ENCODE measurements at places on chromosomes 7 and 10. TPM values are rescaled to one million over a fixed set of nuclear protein-coding genes. Genes with fewer than 3 reads are reported as not detected.

DNA sequence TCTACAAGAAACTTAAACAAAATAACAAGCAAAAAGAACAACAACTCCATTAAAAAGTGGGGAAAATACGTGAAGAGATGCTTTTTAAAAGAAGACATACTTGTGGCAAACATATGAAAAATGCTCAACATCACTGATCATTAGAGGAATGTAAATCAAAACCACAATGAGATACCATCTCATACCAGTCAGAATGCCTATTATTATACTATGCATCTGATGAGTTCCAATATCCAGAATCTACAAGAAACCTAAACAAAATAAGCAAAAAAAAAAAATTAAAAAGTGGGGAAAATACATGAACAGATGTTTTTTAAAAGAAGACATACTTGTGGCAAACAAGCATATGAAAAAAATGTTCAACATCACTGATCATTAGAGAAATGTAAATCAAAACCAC lies 29.6 kb upstream of the AKR1C3 start:
- no peak for DNase-seq

GRCh38 chr10:119395280-119396007 lies 147.1 kb downstream of the RGS10 start:
- DNase-seq, result peak; percentile 32

DNA sequence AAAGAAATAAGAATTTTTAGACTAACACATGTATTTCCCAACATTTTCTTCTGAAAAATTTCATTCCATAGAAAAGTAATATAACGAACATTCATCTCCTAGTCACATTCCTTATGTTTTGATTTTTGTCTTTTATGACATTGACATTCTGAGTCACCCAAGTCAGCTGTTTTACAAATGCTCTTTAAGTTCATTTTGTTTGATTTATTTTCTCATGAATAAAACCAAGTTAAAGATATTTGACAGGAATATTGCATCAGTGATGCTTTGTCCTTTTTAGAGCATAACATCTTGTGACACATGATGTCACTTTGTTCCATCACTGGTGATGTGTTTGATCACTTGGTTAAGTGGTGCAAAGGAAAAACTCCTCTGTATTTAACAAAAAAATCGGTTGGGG lies 48.4 kb downstream of the HGF start:
- no peak for DNase-seq

DNA sequence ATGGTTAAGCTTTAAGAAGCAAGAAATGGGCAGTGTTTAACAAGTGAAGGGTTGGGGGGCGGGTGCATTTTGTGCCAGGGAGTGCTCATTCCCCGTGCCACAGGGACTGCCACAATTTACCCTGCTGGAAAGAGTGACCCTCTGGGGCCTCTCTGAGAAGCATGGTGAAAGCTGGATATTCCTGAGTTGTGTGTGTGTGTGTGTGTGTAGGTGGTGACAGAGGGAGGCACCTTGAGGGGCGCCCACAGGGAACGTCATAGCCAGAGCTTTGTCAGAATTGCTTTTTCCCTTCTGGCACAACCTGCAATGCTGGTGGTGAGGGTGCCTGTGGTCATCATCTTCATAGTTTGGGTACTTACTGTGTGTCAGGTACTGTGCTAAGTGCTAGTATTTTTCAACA lies 2.5 kb upstream of the WDR86 start:
- peak; percentile 5 for DNase-seq

GRCh38 chr7:293681-294439 lies 3.9 kb downstream of the FOXL3 start:
- peak; percentile 57 for DNase-seq

CCDC71L gene
- 17.4 TPM for total RNA-seq

- DNase-seq, result no peak
Measured at GRCh38 chr7:43072530-43072929, 39.9 kb upstream of the HECW1 start.

- no peak for DNase-seq
Measured at GRCh38 chr7:29853789-29854188, 47.5 kb downstream of the WIPF3 start.

AGR3 gene
- total RNA-seq, result 54.9 TPM

DNA sequence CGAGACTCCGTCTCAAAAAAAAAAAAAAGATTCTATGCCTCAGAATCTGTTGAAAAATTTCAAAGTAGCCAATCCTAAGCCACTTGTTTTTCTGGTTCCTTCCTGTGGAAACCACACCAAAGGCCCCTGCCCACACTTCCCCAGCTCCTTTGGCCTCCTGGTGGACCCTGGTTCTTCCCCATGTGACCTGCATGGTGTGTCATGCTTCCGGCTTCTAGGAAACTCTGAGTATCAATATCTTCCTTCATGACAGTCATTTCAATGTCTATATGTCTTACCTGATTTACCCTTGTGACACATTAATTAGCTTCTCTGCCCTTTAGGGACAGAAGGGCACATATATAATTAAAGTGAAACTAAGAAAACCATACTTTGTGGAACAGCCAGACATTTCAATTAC lies 80.4 kb upstream of the GRB10 start:
- DNase-seq, result no peak

DNA sequence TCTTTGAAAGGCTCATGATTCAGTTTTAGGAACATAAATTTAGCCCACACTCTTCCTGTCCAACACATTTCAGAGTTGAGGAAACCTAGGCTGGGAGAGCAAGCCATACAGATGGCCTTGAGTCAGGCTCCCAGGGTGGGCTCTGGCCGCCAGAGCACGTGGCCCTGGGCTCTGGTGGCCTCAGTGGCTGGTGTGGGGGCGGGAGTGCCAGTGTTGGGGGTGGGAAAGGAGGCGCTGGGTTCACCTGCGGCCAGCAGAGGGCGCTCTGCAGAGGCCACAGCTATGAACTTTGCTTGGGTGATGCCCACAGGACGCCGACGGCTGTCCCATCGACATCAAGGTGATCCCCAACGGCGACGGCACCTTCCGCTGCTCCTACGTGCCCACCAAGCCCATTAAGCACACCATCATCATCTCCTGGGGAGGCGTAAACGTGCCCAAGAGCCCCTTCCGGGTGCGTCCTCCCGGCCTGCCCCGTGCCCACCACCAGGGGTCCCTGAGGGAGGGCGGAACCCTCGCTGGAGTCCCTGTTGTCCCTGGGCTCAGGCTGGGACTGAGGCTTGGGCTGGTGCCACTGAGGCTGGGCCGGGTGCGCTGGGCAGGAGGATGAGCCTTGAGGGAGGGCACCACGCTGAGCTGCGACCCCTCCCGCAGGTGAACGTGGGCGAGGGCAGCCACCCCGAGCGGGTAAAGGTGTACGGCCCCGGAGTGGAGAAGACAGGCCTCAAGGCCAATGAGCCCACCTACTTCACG lies 11.9 kb downstream of the FLNC start:
- DNase-seq, result peak; percentile 66

GRCh38 chr7:7956531-7957128 lies 12.0 kb upstream of the GLCCI1 start:
- DNase-seq, result no peak

- DNase-seq, result peak; percentile 48
Measured at GRCh38 chr7:150811-151221, 41.6 kb upstream of the FAM20C start.

- DNase-seq, result no peak
Measured at GRCh38 chr10:61589547-61590243, 73.0 kb upstream of the CABCOCO1 start.

GRCh38 chr10:88111294-88111693 lies 247.9 kb downstream of the PTEN start:
- no peak for DNase-seq

DNA sequence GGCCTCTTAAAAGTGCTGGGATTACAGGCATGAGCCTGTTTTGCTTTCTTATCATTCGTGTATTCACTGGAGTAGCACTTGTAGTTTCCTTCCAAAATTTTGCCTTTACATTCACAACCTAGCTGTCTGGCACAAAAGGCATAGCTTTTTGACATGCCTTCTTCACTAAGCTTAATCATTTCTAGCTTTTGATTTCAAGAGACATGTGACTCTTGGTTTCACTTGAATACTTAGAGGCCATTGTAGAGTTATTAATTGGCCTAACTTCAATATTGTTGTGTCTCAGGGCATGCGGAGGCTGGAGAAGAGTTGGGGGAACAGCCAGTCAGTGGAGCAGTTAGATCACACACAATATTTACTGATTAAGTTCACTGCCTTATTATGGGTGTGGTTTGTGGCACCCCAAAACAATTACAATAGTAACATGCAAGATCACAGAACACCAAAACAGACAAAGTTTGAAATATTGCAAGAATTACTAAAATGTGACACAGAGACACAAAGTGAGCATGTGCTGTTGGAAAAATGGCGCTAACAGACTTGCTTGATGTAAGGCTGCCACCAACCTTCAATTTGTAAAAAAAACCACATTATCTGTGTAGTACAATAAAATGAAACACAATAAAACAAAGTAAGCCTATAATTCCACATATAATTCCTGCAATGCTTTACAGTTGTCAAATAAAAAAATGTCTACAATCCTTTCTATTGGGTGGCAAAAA lies 43.1 kb downstream of the BRAF start:
- DNase-seq, result no peak

- DNase-seq, result no peak
Measured at GRCh38 chr7:85851571-85852193, 664.8 kb upstream of the SEMA3D start.

GRCh38 chr10:44967616-44968015 lies 8.0 kb downstream of the RASSF4 start:
- DNase-seq, result no peak

DNA sequence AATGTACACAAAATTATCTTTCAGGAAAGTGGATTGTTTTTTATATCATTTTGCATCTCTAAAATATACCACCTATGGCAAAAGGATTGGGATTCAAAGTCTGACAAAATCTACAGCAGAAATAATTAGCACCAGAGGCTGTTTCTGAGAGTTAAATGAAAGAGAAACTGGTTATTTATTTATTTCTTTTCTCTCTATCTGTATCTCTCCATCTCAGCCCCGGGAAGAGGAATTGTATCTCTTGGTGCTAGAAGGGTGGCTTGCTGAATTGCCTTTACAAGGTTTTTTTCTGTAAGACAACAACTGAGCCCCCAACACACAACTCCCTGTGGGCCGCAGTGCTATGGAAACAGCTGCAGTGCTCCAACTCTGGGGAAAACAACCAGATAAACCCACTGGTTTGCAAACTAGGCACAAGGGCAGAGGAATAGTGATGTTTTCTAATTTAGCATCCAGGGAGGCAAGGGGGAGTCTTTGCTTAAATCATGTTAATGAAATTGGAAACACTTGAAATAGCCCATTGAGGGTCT lies 249.0 kb downstream of the KCNMA1 start:
- DNase-seq, result no peak

GRCh38 chr10:96831200-96831866 lies 765 bp upstream of the LCOR start:
- DNase-seq, result no peak

GRCh38 chr7:66952343-66953043 lies 31.5 kb downstream of the TMEM248 start:
- no peak for DNase-seq

GRCh38 chr10:2038036-2038435 lies 300.7 kb upstream of the ADARB2 start:
- no peak for DNase-seq

HERPUD2 gene
- total RNA-seq, result 41.4 TPM

VAX1 gene
- not detected for total RNA-seq

DNA sequence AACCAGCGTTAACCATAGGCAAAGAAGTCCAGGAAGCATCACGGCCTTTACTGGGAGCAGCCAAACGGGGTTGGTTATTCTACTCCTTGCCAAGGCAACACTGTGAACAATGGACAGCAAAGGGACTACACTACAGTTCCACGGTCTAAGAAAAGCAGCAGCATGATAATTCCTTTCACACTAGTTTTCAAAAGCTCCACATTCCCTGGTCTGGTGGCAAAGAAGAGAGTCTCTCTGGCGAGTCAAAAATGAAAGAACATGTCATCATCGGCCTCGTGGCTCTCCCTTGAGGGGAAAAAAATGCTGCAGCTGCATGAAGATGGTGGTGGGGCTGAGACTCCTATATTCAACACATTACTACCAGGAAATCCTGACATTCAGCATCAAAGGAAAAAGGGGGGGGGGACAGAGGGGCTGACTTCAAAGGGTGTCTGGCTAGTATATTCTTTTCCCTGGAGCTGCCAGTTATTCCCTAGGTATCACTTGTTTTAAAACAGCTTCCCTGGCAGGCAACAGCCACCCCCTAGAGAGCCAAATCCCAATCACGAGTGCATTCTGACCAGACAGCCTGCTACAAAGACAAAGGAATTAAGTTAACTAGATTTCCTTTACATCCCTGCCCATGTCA lies 49.1 kb downstream of the SLC37A3 start:
- DNase-seq, result no peak

C10orf90 gene
- not detected for total RNA-seq

DNA sequence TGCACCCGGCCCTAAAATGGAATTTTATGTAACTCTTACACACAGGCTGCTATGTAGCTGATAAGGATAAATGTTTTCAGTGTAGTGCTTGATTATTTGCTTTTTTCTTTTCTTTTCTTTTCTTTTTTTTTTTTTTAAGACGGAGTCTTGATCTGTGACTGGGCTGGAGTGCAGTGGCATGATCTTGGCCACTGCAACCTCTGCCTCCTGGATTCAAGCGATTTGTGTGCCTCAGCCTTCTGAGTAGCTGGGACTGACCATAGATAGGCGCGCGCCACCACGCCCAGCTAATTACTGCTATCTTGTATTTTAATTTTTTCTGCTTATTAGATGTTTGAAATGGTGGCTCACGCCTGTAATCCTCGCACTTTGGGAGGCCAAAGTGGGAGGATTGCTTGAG lies 3.4 kb downstream of the RABGEF1 start:
- no peak for DNase-seq

HOXA6 gene
- 20.2 TPM for total RNA-seq

DNA sequence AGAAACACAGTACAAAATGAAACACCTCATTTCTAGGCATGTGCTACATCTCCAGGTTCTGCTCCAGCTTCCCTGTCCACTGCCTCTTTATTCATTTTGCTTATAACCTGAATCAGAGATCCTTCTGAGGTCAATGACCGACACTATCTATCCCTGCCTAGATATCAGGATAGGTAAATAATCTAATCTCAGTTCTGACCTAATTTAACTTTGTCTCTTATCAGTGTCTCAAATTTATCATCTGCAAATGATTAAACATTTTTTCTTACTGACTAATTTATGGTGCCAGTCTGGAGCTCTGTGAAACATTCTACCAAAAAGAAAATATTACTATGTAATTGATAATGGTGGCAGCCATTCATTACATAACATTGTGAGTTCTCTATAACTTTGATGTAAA lies 61.1 kb downstream of the SGCE start:
- DNase-seq, result no peak

DNA sequence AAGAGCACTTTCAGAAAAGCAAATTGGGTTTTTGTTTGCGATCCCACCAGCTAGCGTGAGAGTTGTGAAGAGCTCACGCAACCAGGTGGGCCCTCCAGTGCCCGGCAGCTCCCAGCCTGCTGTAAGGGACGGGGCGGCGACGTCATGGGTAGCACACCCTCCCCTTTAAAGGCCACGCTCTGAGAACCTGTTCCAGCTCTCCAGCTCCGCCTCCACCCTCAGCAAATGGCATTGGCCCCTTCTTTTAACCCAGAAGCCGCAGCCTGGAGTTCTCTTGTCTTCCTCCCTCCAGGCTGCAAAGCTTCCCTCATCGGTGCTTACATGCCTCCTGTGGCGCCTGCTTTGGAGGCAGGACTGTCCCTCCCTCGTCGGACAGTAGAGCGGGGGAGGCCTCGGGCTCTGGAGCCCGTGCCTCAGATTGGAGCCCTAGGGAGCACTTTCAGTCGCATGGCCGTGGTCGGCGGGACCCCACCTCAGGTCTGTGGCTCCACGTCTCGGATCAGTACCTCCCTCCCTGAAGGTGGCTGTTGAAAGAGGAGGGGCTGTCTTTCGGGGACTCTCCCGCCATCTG lies 32.9 kb downstream of the WIPI2 start:
- peak; percentile 34 for DNase-seq

IGFBP1 gene
- total RNA-seq, result not detected

Data from mucosa of descending colon (tissue), 3 donors.